Thymus (tissue), 14 donors: ENCODE measurements at places on chromosomes 1 and 21. TPM values are rescaled to one million over a fixed set of nuclear protein-coding genes. Genes with fewer than 3 reads are reported as not detected.

RORC gene
- 56.8 TPM for total RNA-seq

PUM1 gene
- total RNA-seq, result 35.4 TPM

CA6 gene
- 1.5 TPM for total RNA-seq

CHIT1 gene
- 6.2 TPM for total RNA-seq

KCNA3 gene
- total RNA-seq, result 22.9 TPM
